Stimulated activated CD8-positive, alpha-beta memory T cell treated with anti-CD3 and anti-CD28 coated beads, Interleukin-15, amount 100 ng/mL, for 48 hours (primary cell): ENCODE measurements at places on chromosomes 7 and 10.

DNA sequence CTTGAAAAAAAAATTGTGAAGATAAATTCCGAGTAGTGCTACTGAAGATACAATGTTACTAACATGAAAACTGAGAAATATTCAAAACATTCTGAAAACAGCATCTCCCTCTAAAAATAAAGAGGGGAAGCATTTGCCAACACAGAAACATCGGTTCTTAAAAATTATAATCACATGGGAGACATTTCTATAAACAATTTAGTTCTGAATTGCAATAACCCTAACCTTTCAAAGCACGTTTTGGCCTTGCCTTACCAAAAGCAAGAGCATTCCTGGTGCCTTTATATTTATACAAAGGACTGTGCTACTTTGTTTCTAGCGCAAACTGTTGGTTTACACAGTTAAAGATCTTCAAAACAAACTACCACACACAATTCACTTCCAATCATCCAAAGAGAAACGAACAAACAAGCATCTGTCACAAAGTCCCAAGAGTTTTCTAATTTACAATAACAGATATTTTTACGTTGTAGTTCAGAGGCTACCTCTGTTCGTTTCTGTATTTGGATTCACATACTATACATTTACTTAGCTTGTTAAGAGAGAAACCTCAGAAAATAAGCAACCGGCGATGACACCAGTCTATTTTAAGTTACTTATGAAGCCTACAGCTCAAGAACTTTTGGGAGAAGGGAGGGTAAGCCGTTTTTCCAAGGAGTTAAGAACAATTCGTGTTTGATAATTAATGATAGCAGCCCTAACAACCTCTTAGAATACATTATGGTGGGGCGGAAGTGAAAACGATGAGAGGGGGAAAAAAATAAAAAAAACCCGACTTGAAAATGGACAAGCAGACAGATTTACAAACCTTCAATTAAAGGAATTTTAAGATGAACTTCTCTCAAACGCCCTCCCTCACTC, 1.3 kb downstream of the ABI1 start:
- DNase-seq, result no peak

DNA sequence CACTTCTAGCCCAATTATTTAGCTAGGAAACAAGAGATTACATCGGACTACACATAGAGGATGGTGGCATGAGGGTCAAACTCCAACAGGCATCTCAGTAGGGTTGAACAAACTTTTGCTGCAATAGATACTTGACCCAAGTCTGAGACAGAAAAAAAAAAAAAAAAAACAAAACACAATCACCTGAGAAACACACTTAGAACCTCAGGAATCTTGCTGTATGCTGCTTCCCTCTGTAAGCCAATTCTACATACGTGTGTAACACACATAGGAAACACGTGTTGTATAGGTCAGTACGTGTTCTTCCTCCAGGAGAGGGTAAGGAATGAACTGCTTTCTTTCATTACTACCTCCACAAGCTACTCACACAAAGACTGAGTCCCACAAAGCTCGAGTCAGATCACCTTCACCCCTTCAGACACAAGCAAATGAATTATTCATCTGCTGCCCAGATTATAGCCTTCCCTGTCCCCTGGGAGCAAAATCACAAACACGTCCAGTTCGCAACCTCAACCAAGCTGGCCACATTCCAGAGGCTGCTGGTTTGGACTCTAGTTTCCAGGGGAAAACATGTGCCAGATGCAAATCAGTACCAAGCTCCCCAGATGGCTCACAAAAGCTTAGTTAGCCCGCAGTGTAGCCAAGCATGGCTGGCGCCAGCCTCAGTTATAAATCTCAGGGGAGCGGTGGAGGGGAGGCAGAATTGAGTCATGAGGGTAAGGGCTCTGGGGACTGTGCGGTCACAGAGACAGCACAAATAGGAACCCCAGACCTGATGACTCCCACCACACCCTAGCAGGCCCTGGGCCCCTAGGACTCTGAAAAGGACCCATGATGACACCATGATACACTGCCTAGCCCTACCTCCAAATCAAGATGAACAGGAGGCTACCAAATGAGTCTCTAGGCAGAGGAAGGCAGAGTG, 15.1 kb downstream of the PSAP start:
- DNase-seq, result no peak

DNA sequence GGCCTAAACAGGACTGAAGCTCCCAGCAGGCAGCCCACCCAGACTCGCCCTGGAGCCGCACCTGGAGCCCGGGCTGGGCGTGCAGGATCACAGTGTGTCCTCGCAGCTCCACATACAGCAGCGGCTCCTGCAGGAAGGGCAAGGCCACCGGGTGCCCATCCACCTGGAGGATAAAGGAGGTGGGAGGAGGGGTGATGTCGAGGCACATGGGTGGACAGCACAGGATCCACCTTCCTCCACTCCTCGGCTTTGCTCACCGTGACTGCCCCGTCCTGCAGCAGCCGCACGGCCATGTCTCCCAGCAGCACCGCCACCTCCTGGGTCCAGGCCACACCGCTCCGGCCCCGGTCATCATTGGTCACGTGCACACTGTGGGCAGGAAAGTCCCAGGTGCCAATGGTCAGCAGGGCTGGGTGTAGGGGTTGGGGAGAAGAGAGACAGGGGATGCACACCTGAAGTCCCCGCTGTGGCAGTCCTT, 16.8 kb downstream of the ATP6V1F start:
- DNase-seq, result no peak

GRCh38 chr10:79116368-79116767, 47.6 kb downstream of the ZMIZ1 start:
- no peak for DNase-seq

DNA sequence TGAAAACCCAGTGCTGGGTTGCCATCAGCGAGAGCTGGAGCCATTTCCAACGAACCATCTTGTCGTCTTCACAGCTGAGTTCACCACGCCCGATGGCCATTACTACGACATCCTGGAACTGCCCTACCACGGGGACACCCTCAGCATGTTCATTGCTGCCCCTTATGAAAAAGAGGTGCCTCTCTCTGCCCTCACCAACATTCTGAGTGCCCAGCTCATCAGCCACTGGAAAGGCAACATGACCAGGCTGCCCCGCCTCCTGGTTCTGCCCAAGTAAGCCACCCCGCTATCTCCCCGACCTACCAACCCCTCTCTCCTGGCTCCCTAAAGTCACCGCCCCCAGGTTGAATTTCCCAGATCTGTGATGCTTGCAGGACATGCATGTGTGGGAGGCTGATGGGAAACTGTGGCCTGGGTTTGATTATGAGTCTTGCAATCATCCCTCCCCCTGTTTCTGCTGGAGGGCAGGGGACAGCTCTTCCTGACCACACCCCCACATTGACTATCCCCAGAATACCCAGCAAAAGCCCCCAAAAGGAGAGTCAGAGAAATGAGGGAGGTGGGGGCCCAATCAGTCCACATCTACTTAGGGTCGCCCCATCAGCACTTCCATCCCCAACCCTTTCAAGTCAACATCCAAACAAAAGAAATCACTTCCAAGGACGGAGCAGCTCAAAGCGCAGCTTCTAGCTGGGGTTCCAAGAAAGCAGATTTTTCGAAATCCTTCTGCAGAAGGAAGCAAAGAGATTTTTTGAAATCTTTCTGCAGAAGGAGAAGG, 6.9 kb downstream of the SERPINE1 start:
- no peak for DNase-seq

GRCh38 chr7:27051451-27051850, 44.3 kb downstream of the HOXA1 start:
- no peak for DNase-seq

DNA sequence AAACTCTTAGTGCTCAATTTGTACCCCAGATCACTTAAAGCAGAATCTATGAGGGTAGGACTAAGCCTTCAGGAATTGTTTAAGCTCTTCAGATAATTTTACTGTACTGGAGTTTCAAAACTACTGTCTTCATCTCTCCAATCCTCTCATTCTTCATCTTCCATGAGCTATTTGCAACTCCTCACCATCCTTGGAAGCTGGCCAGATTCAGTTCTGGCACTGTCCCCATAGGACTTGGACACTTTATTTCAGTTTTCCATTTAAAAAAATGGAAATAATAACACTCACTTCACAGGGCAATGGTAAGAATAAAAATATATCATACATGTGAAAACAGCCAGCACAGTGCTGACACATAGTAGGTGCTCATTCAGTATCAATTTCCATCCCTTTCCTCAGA, 74.6 kb downstream of the PPP1R17 start:
- DNase-seq, result no peak

DNA sequence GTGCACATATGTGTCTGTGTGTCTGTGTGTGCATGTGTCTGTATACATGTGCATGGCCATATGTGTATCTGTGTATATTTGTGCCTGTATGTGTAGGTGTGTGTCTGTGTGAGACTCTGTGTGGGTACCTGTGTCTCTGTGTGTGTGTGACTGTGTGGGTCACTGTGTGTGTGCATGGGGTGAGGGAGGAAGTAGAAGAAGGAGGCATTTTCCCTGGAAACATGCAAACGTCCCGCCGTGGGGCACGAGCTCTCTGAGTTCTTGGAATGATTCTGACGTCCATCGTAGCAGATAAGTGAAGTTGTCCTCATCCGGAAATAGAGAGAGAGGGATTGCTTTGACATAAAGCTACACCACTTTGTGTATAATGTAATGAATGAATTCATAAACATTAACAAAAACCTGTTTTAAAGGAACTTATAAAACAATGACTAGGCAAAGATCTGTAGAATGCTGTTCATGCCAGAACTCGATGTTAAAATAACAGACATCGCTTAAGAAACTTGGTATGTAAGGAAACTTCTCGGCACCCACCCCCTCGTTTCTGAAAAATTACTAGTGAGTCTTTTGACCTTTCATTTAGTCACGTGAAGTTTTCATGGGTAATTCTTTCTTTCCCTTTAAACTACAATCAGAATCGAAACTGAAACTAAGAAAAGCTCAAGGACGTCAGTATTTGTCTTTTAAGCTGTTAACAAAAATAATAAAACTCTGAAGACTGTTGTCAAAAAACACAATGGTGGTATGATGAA, 43.6 kb upstream of the KLF6 start:
- no peak for DNase-seq

DNA sequence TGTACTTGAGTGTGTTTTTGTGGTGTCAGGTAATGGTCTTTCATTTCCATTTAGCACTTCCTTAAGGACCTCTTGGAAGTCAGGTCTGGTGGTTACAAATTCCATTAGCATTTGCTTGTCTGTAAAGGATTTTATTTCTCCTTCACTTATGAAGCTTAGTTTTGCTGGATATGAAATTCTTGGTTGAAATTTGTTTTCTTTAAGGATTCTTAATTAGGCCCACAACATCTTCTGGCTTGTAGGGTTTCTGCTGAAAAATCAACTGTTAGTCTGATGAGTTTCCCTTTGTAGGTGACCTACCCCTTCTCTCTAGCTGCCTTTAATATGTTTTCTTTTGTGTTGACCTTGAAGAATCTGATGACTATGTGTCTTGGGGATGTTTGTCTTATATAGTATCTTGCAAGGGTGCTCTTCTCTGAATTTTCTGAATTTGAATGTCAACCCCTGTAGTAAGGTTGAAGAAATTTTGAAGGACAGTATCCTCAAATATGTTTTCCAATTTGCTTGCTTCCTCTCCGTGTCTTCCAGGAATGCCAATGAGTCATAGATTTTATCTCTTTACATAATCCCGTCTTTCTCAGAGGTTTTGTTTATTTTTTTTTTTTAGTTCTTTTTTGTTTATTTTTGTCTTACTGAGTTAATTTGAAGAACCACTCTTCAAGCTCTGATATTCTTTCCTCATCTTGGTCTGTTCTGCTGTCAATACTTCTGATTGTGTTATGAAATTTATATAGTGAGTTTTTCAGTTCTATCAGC, 70.2 kb downstream of the SLC39A12 start:
- no peak for DNase-seq

DNA sequence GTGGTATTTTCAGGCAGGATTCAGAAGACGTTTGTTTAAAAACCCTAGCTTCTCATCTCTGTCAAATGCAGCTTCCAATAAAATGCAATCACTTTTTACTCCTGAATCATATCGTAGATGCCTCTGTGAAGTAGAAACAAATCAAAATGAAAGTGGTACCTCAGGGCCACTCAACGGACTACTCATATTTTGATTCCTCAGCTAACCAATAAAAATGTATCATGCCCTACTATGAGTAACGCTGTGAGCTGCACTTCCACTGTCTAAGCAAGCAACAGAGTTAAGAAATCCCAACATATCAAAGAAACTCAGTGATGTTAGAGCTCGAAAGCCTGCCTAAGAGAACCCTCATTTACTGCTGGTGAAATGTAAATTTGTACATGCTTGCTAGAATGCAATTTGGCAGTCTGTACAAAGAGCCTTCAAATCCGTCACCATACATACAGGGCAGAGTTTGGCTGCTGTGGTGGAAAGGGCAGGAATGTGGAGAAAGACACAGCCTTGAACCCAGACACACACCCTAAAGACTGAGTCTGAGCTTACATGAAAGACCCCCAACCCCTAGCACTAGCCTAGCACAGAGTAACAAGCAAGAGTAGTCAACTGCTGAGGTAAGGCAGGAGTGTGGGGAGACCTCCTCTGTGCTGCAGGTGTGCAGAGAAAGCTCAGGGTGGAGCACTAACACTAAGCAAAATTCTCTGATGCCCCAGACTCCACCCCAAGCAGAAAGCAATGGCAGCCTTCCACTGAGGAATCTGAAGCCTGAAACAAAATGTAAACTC, 151.5 kb downstream of the ANK3 start:
- no peak for DNase-seq

DNA sequence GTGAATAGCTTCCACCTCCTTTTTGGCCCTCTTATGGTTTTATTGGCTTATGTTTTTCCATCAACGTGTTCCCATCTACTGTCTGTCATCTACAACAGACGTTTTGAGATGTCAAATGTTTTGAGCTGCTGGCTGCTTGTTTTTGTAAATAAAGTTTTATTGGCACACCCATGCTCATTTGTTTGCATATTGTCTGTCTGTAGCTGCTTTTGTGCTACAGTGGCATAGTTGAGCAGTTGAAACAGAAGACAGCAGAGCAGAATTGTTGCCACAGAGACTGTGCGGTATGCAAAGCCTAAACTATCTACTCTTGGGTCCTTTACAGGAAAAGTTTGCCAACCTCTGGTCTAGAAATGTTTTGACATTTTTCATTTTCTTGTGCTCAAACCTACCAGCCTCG, 88.7 kb downstream of the VPS50 start:
- DNase-seq, result no peak

DNA sequence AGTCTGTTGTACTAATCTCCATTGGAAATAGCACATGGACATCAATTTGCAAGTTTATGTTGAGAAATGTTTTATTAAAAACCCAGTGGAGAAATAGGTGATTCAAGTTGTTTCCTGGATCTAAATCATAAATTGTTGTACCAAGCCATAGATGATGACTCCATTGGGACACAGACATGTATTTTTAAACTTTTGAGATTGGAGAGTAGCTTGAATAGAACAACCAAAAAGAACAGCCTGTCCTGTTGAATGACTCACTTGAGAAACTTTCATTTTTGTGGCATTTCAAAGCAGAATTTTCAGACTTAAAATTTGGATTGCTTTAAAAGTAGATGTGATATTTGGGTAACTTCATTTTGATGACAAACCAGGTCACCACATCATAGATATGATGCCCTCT, 197.5 kb downstream of the GPAM start:
- DNase-seq, result no peak

- DNase-seq, result no peak
Observed at GRCh38 chr7:75885036-75885435, 6.2 kb downstream of the RHBDD2 start.

- peak; percentile 3 for DNase-seq
Observed at GRCh38 chr7:54664235-54665228, 94.5 kb downstream of the SEC61G start.
